Stimulated activated CD4-positive, alpha-beta T cell treated with anti-CD3 and anti-CD28 coated beads, Interleukin-15, amount 100 ng/mL, for 48 hours (primary cell): ENCODE measurements at places on chromosomes 6 and 20.

- no peak for DNase-seq
Measured at GRCh38 chr20:23583526-23583925, 15.2 kb upstream of the CST9L start.

GRCh38 chr6:57432157-57432556, 114.7 kb downstream of the PRIM2 start:
- no peak for DNase-seq

- DNase-seq, result no peak
Measured at GRCh38 chr6:31559606-31559957, 12.2 kb downstream of the NFKBIL1 start.

DNA sequence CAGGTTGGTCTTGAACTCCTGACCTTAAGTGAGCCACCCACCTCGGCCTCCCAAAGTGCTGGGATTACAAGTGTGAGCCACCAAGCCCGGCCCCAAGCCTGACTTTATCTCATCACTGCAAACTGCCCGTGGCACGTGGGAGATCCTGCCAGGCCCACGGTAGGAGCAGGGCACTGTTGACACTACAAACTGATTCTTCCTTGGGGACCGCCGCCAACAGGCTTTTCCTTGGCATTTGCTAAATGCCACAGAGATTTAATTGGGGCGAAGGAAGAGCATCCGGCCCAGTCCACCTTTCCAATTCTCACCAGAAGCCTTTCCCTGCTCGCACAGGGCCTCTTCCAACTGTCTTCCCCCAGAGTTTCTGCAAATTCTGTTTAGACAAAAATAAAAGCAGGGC, 11.0 kb downstream of the ATP9A start:
- DNase-seq, result no peak

DNA sequence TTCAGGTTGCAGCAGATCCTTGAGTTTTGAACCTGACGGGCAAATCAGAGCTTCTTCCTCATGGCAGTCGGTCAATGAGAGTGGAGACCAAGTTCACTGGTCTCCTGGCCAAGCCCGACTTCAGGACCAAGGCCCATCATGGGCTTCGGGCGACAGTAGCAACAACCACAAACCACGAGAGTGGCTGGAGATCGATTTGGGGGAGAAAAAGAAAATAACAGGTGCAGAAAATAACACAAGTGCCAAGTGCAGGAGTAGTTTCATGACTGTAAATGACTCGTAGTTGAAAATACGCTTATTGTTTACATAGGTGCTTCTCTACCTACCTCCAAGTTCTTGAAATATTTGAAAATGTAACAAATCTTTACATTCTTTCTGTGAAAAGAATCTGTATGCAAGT, 56.1 kb downstream of the DCBLD1 start:
- no peak for DNase-seq

DNA sequence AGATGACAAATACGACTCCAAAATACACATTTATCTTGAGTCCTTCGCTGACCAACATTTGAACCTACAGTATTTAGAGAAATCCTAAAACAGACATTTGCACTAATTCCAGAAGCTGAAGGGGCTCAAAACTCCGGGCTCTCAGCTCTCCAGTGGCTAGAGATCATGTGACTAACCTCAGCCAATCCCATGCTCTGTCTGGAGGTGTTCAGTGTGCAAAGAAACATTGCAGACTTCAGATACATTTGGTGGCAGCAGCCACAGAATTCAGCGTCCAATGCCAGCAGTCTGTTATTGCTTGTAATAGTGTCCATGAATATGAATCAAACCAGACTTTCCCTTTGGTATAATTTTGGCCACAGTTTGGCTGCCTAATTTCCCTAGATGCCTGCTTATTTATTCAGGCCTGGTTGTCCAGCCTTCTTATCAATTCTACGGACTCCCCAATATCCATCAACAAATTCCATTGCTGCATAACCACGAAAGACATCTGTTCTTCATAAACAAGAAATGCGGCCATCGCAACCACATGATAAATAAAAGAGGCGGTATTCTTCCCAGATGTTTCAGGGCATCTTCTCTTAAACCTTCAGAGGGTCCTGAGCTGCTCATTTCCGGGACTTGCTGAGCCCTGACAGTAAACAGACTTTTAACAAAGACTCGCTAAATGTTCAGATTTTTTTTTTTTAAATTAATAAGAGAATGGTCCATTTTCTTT, 14.5 kb upstream of the CYP24A1 start:
- DNase-seq, result no peak

DNA sequence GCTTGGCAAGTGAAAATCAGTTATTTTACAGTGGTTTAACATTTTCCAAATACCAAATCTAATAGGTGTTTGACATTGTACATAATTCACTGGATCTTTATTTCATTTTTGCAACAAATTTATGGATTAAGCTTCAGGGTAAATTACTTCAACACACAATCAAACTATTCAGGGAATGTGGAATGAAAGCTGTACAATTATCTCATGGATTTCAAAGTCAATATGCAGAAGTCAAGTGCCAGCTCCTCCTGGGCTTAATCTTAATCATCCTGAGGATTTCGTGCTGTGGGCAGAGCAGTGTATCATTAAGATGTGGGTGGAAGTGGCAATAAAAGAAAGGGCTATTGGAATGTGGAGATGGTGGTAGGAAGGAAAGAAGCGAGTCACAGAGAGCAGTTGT, 548.8 kb downstream of the COL12A1 start:
- no peak for DNase-seq

GRCh38 chr6:66772800-66773199, 1065.8 kb upstream of the EYS start:
- no peak for DNase-seq

DNA sequence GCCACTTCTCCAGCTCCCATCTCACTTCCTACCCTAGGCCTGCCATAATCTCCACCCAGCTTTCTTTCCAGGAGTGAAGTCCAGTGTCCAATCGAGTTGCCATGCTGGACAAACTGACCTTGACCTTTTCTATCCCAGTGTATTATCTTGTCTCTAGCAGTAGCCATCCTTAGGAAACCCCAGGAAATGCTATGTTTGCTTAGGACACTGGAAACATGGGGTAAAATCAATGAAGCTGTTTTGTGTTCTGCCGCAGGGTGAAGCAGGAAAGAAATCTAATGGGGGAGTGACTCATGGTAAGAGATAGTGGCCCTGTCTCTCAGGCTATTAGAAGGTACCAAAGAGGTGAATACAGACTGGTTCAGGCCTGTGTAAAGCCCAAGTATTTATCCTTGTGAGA, 1110.1 kb upstream of the FLRT3 start:
- no peak for DNase-seq

DNA sequence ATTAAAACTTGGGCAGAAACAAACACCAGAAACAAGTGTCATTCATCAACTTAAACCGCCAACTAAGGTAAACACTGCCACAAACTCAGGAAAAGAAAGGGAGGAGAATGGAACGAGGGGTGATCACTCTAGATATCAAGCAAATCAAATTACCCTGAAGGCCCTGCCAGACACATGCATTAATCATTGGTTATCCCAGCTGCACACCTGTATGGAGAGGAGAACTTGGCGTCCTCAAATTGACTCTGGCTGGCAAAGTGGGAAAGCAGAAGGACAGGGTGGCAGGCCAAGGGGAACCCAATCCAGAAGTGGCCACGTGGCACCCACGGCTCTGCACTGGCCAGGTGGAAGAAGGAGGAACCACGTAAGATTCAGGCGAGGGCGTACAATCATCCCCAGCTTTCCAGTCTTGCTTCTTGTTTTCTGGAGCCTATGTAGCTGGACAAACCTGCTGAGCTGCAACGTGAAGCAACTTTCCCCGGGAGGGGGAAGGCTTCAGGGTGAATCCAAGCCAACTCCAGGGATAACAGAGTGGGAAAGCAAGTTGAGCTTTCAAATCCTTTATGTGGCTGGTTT, 156.2 kb upstream of the JARID2 start:
- no peak for DNase-seq

DNA sequence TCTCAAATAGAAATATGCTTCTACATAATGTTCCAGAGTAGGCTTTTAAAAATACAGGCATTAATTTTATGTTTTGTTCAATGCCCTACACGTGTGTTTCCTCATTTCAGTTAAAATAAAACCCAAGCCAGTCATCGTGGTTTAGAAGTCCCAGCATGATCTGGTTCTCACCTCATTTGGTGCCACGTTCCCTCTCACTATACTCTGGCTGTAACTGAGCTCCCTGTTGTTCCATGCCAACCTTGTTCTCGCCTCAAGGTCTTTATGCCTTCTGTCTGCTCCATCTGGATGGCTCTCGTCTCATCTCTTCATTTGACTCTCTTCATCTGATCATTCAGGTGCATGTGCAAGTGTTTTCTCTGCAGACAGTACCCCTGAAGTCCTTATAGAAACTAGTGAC, 32.6 kb downstream of the HDGFL1 start:
- DNase-seq, result no peak

DNA sequence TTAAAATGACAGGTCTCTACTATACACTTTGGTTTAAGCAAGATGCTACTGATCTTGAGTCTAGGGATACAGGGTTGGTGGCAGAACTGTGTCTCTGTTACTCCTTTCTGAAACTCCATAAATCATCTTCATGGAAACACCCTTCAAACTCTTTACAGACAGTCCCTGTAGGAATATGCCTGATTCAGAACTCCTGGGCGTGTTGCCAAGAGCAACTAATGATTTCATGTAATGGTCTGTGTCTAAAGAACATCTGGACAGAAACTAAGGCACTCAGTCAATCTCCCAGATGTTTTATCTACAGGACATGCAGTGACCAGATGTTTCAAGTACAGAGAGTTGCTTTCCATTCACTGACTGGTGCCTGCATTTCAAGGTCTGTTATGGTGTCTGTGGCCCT, 464.4 kb upstream of the CHD6 start:
- no peak for DNase-seq

- DNase-seq, result no peak
Measured at GRCh38 chr6:55758156-55758937, 117.0 kb downstream of the BMP5 start.
